ENCODE measurements at places on chromosomes 13 and 19.

GRCh38 chr13:112831196-112831595 lies 137.8 kb upstream of the MCF2L start:
- DNase-seq: no peak

DNA sequence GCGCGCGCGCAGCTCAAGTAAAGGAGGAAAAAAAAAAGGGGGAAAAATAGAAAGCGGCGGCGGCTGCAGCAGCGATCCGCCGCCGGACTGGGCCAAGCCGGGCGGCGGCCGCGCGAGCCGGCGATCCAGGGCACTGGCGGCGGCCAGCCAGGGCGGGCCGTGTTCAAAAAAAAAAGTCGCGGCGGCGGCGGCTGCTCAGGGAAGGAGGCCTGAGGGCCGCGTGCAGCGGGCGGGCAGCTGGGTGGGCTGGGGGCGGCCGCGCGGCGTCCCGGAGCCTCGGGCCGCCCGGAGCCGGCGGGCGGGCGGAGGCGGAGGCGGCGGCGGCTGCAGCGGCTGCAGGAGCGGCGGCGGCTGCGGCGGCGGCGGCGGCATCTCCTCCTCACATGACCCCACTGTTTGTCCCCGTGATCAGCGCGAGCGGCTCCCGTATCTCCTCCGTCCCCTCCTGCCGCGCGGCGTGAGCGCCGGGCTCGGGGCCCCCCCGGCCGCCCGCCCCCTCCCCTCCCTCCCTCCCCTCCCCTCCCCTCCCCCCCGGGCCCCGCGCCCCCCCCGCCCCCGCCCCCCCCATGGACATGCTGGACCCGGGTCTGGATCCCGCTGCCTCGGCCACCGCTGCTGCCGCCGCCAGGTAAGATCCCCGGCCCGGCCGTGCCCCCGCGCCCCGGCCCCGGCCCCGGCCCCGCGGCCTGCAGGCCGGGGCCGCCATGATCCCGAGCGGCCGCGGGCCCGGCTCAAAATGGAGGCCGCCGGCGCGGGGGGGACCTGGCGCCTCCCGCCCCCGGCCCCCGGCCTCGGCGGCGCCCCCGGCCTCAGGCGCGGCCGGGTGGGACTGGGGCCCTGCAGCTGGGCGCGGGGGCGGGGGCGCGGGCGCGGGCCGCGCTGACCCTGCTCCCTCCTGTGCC lies at the start of gene USF2:
TSS of gene USF2 (plus strand) at position 427 of the 902 bp plus-strand sequence. CDS start at position 567, 140 bp downstream.
- peak; percentile 27 for DNase-seq

GRCh38 chr13:110610955-110611595 lies 4.3 kb upstream of the NAXD start:
- DNase-seq: no peak

- no peak for DNase-seq
Observed at GRCh38 chr13:62123409-62123808, 707.8 kb upstream of the PCDH20 start.

DNA sequence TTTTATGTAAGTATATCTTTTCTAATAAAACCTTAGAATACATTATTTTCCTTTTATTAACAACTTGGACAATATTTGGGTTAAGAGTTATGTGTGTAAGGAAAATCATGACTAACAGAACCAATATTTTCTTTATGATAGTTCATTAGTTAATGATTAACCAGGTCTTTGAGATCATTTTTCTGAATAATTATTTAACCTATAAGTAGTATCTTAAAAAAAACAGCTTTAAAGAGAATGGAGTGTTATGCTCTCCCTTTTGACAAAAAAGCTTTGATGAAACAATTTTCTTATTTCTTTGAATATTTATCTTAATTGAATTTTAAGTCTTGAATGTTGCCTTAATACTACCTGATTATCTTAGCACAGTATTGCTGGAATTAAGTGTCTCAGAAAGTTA lies 3.8 kb downstream of the SLAIN1 start:
- no peak for DNase-seq

DNA sequence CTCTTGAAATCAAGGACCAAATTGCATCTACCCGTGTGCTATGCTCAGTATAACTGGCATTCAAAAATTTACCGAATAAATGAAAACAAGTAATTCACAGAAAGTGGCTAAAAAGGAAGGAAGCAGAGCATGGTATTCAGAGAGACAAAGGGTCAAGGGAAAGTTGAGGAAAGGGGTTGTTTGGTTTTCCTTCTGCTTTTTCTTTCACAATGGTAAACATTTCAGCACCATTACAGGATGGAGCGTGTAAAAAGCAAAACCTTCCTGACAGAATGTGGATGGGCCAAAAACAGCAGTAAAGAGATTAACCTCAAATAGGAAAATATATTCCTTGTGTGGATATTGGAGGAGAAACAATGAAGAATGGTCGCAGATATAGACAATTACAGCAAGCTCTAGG lies 14.8 kb downstream of the DIAPH3 start:
- DNase-seq: no peak

GRCh38 chr19:10848230-10848856 lies at the start of gene C19orf38:
Gene C19orf38 (plus strand): TSS chr19:10848415. CDS start chr19:10848509, 94 bp downstream.
- no peak for DNase-seq

DNA sequence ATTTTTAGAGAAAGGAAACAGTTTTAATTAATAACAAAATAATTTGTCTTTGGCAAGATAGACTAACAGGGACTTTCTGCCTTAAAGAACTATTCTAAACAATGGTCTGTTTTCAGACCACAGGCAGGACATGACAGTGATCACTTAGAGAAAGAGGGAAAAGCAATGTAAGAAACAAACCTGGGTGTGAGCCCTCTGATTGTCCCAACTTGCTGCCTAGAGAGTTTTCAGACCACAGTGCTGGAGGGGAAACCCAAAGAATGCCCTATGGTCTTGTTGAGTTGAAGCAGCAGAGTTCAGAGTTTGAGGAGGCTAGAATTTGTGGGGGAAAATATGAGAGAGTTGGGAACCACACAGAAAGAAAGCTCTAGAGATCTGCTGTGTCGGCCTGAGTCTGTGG lies 38.1 kb downstream of the DGKH start:
- DNase-seq: no peak

- DNase-seq: no peak
Observed at GRCh38 chr19:6696239-6696820, 24.1 kb downstream of the C3 start.

- no peak for DNase-seq
Observed at GRCh38 chr13:25881971-25882451, 169.8 kb downstream of the SHISA2 start.

DNA sequence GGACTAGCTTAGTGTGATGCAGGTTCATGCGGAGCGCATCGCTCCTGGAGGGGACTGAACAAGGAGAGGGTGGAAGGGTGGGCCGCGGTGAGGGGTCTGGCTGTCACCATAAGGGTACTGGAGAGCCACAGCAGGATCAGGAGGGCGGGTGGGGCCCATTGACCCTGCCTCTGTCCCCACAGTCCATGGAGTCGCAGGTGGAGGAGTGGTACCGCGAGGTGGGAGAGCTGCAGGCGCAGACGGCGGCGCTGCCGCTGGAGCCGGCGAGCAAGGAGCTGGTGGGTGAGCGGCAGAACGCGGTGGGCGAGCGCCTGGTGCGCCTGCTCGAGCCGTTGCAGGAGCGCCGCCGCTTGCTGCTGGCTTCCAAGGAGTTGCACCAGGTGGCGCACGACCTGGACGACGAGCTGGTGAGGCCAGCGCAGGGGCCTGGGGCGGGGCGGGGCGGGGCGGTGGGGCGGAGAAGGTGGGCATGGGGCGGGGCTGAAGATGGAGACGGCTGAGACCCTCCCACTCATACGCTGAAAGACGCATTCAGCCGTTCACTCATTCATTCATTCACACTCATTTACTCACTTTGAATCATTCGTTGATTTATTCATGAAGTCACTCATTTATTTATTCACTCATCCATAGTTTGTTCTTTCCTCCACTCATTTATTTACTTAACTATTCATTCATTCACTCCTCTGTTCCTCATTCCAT lies 27.5 kb upstream of the SHKBP1 start:
- DNase-seq: no peak

- no peak for DNase-seq
Observed at GRCh38 chr19:30062065-30062906, 120.2 kb downstream of the URI1 start.

DNA sequence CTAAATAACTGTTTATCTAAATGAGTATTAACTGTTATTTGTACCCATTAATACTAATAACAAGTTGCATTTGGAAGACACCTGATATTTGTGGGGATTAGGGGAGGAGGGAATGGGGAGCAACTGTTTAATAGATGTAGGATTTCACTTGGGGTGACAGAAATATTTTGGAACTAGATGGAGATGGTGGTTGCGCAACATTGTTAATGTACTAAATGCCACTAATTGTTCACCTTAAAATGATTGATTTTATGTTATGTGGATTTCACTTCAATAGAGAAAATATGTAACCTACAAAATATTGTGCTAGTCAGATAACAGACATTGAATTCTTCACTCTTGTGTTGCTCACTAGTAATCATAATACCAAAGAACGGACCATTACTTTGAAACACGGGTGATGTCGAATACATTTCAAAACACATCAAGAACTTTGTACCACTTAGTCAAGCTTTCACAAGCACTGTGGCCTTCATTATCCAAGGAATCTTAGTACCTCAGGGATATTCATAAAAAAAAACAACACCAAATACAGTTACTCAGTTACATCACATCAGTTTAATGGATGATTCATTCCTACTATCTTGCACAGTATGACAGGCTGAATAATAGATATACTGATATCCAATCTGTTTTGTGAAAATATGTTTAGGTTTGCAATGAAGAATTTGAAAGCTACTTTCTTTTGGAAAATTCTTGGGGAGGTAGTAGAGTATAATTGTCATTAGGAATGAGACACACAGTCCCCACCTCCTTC lies 721.8 kb downstream of the PCDH9 start:
- no peak for DNase-seq

- DNase-seq: no peak
Observed at GRCh38 chr19:30313353-30313750, 58.8 kb upstream of the ZNF536 start.

DNA sequence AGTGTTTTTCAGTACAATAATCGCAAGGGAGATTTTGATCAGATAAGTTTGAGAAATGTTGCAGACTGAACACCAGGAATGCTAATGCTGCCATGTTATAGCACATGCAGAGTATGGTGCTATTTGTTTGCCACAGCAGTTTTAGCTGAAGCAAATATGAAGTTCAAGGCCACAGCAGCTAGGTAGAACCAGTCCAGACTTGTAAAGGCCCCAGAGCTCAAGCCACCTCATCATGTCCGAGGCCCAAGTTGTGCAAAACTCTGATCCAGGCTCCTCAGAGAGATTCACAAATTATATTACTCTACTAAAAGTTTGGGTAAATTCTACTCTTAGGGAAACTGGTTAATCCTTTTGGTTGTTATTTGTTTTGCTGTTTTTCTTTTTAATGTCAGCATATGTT lies 2702.6 kb downstream of the PCDH9 start:
- DNase-seq: no peak

- no peak for DNase-seq
Observed at GRCh38 chr13:43009506-43009905, 13.9 kb upstream of the DNAJC15 start.

- DNase-seq: no peak
Observed at GRCh38 chr19:19064811-19065745, 1.3 kb downstream of the SLC25A42 start.

DNA sequence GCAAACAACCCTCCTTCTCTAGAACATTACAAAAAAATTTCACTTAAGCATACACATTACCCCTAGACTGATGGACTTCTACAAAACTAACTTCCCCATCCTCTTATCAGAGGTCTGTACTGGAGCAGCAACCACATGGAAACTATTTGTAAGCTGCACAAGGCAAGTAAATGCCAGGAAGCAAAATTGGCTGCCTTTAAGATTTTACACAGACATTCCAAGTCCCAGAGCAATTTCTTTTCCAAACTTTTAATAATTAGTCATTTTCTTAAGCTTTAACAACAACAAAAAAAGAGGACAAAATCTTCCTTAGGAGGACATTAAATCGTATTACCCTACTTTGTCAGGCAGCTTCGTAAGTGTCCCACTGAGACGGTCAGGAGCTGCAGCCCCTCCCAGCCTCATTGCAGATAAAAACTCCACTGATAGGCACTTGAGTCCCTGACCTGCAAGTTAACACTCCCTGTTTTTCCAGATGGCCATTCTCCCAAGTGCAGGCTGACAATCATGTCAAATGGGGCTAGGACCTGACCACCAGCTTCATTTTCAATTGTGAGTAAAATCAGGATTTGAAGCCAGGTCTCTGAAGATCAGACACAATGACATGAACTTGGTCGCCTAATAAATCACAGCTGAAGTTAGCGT lies 680.1 kb downstream of the DIAPH3 start:
- DNase-seq: no peak

GRCh38 chr13:30529085-30529834 lies 63.5 kb upstream of the HMGB1 start:
- no peak for DNase-seq
